Suprapubic skin (tissue), 4 donors: ENCODE measurements at places on chromosomes 16 and 17. TPM values are rescaled to one million over a fixed set of nuclear protein-coding genes. Genes with fewer than 3 reads are reported as not detected.

SOX9 gene
- 30.0 TPM for total RNA-seq

GRCh38 chr17:44374306-44375195, 10.9 kb upstream of the FAM171A2 start:
- H3K4me3 ChIP-seq: no peak overlapping the region
- H3K4me1 ChIP-seq: no peaks in the 10 kb centered on the region
- DNase-seq: no peak
- no peaks in the 10 kb centered on the region for H3K36me3 ChIP-seq
- no peak overlapping the region for H3K27ac ChIP-seq

KRTAP2-1 gene
- total RNA-seq: 37.2 TPM

GRCh38 chr17:76796081-76796480, 58.2 kb downstream of the MFSD11 start:
- no peak for DNase-seq
- no peaks in the 10 kb centered on the region for H3K27me3 ChIP-seq
- H3K36me3 ChIP-seq: no peaks in the 10 kb centered on the region
- H3K4me1 ChIP-seq: peaks cover 8% of the 10 kb centered on the region
- H3K4me3 ChIP-seq: no peak overlapping the region

DNA sequence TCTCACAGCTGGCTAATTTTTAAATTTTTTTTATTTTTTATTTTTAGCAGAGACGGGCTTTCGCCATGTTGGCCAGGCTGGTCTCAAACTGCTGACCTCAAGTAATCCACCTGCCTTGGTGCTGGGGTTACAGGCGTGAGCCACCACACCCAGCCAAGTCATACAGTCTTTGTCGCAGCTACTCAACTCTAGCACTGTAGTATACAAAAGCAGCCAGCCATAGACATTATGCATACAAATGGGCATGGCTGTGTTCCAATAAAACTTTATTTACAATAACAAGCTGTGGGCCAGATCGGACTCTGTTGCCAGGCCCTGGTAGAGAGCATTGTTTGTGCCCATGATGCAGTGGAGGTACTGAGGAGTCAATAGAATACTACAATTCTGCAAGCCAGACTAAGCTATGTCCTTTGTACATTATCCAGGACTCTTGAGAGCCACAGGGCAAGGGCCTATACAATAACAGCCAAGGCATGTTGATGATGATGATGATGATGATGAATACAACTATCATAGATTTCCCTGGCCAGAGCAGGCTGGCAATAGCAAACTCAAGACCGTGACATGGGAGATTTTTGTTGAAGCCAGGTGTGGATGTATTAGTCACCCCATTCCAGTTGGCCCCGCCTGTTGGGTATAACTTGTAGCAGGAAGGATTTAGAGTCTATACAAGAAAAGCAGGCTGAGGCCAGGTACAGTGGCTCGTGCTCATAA, 101.8 kb downstream of the MYH11 start:
- no peak overlapping the region for H3K4me3 ChIP-seq
- H3K36me3 ChIP-seq: no peaks in the 10 kb centered on the region
- H3K4me1 ChIP-seq: no peaks in the 10 kb centered on the region

DNA sequence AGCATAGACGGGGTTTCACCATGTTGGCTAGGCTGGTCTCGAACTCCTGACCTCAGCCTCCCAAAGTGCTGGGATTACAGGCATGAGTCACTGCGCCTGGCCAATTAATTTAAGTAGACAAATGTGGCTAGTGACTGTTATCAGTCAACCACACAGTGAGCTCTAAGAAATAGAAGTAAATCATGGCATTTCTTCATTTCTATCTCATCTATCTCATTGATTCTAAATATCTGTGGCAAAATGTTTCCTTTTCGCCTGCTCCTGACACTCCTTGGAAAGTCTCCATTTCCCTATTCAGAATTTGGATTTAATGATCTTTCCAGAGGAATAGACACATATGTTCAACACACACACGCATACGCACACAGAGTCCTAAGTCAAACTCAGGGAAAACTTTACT, 81.3 kb downstream of the HIC1 start:
- H3K27ac ChIP-seq: no peak overlapping the region
- peaks cover 7% of the 10 kb centered on the region for H3K36me3 ChIP-seq
- no peaks in the 10 kb centered on the region for H3K27me3 ChIP-seq
- no peak for DNase-seq
- H3K4me1 ChIP-seq: peaks cover 49% of the 10 kb centered on the region
- no peak overlapping the region for H3K4me3 ChIP-seq

- H3K4me3 ChIP-seq: peak overlapping the region; percentile 70
- no peaks in the 10 kb centered on the region for H3K27me3 ChIP-seq
- peak; percentile 78 for DNase-seq
- peak overlapping the region; percentile 91 for H3K27ac ChIP-seq
These were observed 550 bp upstream of the RNF213 start for GRCh38 chr17:80260069-80260535.

ALOX15B gene
- 156 TPM for total RNA-seq

PRAC2 gene
- not detected for total RNA-seq

GRCh38 chr16:67552476-67552875, 9.8 kb upstream of the CTCF start:
- H3K4me1 ChIP-seq: peaks cover 36% of the 10 kb centered on the region
- no peak overlapping the region for H3K27ac ChIP-seq
- DNase-seq: no peak
- H3K36me3 ChIP-seq: peaks cover 3% of the 10 kb centered on the region

DNAAF1 gene
- 0.72 TPM for total RNA-seq

ENPP7 gene
- not detected for total RNA-seq

GRCh38 chr17:27531469-27531961, 75.3 kb downstream of the KSR1 start:
- H3K27ac ChIP-seq: no peak overlapping the region
- DNase-seq: no peak
- H3K27me3 ChIP-seq: no peaks in the 10 kb centered on the region
- no peaks in the 10 kb centered on the region for H3K36me3 ChIP-seq
- H3K4me3 ChIP-seq: no peak overlapping the region
- H3K4me1 ChIP-seq: peaks cover 40% of the 10 kb centered on the region

DNA sequence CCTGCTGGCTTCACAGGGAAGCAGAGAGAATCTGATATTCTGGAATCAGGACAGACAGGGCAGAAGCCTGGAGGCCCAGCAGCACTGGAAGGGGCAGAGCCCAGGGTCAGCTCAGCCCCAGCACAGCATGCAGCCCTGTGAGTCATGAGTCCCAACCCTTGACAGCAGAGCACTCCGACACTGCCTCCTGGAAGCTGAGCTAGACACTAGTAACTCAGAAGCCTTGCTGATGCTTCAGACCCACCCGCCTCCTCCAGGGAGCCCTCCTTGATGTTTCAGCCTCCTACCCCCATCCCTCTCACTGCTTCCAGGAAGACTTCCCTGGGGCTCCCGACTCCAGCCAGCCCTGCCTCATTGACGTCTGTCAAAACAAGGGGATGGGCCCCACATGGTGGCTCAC, 6.9 kb downstream of the CAMKK1 start:
- no peak for DNase-seq
- no peak overlapping the region for H3K4me3 ChIP-seq
- no peaks in the 10 kb centered on the region for H3K27me3 ChIP-seq
- H3K36me3 ChIP-seq: peaks cover 33% of the 10 kb centered on the region

DNA sequence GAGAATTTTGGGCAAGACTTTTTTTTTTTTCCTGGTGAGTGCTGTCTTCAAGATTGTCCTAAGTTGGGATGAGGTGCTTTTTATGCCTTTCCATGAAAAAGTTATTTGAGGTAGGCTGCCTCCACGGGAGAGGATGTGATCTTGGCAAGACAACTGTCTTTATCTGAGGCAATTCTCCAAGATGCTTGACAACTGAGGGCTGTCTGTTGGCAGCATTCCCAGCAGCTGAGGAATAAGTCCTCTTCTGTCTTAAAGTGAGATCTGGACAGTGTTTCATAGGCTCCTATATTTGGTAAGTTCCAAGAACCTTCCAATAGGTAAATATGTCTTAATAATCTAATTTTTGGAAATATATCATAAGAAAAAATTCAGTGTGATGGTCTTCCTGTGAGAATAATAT, 662.0 kb downstream of the CDH11 start:
- H3K27ac ChIP-seq: no peak overlapping the region
- no peaks in the 10 kb centered on the region for H3K36me3 ChIP-seq

- no peak overlapping the region for H3K4me3 ChIP-seq
- no peak overlapping the region for H3K27ac ChIP-seq
- DNase-seq: no peak
- peaks cover 2% of the 10 kb centered on the region for H3K4me1 ChIP-seq
- H3K27me3 ChIP-seq: no peaks in the 10 kb centered on the region
These were observed 52.1 kb upstream of the TNRC6A start for GRCh38 chr16:24677388-24677787.

GRCh38 chr17:47778184-47778635, 43.4 kb downstream of the OSBPL7 start:
- no peak overlapping the region for H3K27ac ChIP-seq
- H3K4me3 ChIP-seq: no peak overlapping the region
- H3K27me3 ChIP-seq: peaks cover 50% of the 10 kb centered on the region
- no peak for DNase-seq

SPATA22 gene
- not detected for total RNA-seq

GRCh38 chr17:73272906-73273218, 11.2 kb upstream of the CPSF4L start:
- no peak for DNase-seq
- H3K36me3 ChIP-seq: no peaks in the 10 kb centered on the region
- H3K4me3 ChIP-seq: no peak overlapping the region
- no peak overlapping the region for H3K27ac ChIP-seq
- H3K4me1 ChIP-seq: peaks cover 3% of the 10 kb centered on the region

DNA sequence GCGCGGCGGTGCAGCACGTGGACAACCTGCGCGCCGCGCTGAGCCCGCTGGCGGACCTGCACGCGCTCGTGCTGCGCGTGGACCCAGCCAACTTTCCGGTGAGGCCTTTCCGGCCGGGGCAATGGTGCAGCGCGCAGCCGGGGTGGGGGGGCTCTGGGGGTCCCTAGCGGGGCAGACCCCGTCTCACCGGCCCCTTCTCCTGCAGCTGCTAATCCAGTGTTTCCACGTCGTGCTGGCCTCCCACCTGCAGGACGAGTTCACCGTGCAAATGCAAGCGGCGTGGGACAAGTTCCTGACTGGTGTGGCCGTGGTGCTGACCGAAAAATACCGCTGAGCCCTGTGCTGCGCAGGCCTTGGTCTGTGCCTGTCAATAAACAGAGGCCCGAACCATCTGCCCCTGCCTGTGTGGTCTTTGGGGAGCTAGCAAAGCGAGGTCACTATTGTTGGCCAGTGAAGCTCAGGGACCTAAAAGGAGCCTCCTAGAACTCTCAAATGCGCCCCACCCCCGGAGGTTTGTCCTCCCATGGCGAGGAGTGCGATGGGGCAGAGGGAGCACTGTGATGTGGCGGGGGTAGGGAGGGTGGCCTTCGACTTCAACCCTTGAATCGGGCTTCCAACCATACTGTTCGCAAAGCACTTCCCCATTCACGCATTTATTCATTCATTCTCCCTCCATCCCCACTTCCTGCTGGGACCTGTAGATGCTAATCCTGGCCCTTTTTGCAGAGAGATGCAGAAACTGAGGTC, 770 bp downstream of the HBM start:
- no peak overlapping the region for H3K27ac ChIP-seq
- H3K36me3 ChIP-seq: no peaks in the 10 kb centered on the region
- peaks cover 18% of the 10 kb centered on the region for H3K4me1 ChIP-seq
- H3K27me3 ChIP-seq: peaks cover 72% of the 10 kb centered on the region

GRCh38 chr16:85923153-85924021, 24.4 kb downstream of the IRF8 start:
- peaks cover 3% of the 10 kb centered on the region for H3K36me3 ChIP-seq
- H3K27ac ChIP-seq: no peak overlapping the region
- no peak for DNase-seq

DNA sequence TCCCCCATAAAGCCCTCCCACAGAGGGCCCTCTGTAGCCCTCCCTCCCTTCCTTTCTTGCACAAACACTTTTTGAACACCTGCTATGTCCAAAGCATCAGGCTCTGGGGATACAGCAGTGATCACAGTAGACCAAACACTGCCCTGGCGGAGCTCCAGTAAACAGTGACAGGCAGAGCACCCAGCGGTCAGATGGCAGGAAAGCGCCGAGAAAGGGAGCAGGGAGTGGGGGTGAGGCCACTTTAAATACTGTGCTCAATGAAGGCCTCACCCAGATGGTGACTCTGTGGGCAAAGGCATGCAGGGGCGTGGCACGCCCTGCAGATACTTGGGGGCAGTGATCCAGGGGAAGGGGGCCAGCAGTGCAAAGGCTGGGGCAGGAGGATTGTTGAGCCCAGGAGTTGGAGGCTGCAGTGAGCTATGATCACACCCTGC, 7.6 kb downstream of the PRR29 start:
- H3K4me1 ChIP-seq: peaks cover 25% of the 10 kb centered on the region
- no peaks in the 10 kb centered on the region for H3K36me3 ChIP-seq
- peak; percentile 56 for DNase-seq
- no peak overlapping the region for H3K4me3 ChIP-seq
- no peak overlapping the region for H3K27ac ChIP-seq
- H3K27me3 ChIP-seq: no peaks in the 10 kb centered on the region
